ENCODE measurements at places on chromosomes 1 and 21.

GRCh38 chr1:184049836-184050468 is 1.6 kb upstream of the TSEN15 start:
- DNase-seq = no peak

- DNase-seq = no peak
Measured at GRCh38 chr1:177998696-177999631, 29.1 kb upstream of the SEC16B start.

- DNase-seq = no peak
Measured at GRCh38 chr1:23062271-23062670, 43.0 kb downstream of the KDM1A start.

DNA sequence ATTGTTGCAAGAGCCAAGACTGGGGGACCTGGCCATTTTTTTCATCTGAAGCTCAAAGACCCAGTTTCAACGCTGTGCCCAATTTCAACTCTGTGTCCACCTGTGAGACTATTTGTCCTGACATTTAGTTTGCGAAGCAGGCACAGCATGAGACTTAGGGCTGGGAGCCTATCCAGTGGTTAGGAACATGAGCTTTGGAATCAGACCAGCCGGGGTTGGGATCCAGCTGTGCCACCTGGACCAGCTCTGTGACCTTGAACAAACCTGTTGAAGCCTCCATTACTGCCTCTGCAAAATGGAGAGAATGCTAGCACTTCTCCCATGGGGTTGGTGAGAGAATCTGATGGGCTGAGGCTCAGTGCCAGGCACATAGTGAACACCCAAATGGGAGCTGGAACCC is 206.1 kb upstream of the TMEM51 start:
- DNase-seq = no peak

- no peak for DNase-seq
Measured at GRCh38 chr1:222290866-222291265, 257.0 kb downstream of the HHIPL2 start.

- DNase-seq = no peak
Measured at GRCh38 chr1:29304025-29304684, 67.8 kb downstream of the PTPRU start.

DNA sequence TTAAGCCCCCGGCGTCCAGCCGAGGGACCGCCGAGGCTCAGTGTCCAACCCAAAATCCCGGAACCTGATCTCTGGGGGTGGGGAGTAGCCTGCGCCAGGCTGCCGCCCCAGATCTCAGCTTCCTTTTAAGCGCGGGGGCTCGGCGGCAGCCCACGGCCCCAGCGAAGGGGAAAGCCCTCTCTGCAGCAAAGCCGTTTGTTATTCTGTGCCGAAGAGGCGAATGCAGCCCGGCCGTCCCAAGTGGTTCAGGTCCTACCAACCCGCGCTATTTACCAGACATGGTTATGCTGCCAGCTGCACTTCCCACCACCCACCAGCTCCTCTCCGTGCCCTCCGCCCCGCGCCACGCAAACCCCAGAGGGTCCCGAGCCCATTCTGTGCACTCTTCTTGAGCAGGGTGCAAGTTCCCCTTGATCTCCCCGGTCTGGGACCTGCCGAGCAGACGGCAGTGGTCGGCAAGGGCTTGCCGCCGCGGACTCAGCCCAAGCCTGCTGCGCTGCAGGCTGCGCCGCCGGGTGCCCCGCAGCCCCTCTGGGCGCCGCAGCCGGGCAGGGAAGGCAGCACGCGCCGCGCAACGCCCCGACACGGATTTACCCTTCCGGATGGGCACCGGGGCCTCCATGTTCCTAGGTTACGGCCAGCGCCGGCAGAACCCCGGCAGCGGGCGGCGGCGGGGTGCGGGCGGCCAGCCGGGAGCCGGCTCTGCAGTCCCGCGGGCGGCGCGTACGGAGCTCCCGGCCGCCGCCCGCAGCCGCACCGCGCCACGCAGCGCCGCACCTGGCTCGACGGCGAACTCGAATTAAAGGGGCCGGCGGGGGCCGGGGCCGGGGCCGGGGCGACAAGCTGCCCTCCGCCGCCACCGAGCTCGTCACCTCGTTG is 738 bp upstream of the KCNA2 start:
- peak; percentile 14 for DNase-seq

- peak; percentile 41 for DNase-seq
Measured at GRCh38 chr1:192609110-192610079, 26.6 kb upstream of the RGS13 start.

DNA sequence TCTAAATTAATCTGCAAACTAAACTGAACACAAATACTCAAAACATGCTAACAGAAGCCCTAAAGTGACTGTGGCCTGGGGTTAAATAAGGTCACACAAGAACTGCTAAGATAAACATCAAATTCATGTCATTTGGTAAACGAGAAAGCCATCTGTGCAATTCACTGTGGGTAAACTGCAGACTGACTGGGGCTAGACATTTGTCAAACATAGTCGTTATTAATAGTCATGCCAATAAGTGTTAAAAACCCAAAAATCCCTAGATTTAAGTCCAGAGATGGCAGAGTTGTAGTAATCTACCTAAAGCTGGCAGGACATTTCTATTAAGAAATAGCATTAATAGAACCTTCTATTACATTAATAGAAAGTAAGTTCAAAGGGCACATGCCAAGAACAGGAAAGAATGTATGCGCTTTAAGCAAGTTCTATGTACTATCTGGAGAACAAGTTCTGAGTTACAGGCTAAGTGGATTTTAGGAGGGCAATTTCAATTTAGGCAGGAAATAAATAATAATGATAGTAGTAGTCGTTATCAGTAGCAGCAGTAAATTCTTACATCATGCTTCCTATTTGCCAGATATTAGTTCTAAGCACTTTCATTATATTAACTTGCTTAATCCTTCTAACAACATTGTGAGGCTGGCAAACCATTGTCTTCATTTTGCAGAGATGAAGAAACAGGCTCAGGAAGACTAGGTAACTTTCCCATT is 8.6 kb downstream of the EDEM3 start:
- DNase-seq = no peak

DNA sequence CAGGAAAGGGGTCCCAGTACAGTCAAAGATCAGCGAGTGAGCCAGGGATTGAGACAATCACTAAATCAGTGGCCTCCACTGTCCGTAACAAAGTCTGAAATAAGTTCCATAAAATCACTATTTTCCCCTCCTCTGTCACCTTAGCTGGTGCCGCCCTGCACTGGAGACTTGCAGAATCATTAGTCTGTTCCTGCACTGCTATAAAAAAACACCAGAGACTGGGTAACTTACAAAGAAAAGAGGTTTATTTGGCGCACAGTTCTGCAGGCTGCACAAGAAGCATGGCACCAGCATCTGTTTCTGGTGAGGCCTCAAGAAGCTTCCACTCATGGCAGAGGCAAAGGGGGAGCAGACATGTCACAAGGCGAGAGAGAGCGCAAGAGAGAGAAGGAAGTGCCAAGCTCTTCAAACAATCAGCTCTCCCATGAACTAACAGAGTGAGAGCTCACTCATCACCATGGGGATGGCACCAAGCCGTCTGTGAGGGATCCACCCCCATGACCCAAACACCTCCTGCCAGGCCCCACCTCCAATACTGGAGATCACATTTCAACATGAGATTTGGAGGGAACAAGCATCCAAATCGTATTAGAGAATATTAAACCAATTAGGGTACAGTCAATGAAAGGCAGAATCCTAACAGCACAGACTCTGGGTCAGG is 129.8 kb upstream of the TIAM1 start:
- no peak for DNase-seq

DNA sequence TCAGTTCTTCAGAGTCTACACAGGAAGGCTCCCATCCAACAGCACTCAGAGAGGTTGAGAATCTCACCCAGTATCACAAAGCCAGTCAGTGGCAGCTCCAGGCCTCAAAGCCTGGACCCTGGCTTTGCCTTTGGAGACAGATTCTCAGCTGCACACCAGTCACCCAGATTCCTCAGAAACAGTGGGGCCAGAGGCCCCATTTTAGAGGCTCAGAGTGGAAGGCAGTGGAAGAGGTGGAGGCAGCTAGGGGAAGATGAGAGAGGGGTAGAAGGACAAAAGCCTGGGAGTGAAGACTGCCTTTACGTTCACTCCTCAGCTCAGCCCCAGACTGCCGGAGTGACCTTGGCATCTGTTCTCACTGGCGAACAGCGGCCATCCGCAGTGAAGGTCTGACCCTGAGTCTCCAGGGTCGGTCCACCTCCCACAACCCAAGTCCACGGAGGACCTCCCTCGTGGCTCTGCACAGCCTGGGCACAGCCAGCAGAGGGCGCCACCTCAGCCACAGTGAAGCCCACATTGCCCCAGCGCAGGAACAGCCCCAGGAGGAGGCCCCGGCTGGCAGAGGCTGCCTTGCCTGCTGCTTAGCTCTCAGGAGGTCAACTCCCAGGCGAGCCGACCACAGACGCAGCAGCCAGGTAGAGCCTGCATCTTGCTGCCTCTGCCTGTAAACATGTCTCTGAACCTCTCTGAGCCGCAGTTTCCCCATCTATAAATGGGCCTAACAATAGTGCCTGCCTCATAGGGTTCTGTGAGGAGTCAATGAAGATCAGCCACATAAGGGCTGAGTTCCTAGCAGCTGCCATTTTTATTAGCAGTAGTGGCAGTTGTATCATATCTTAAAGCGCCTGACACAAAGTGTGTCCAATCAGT is 5.9 kb upstream of the FNDC5 start:
- DNase-seq = peak; percentile 56

DNA sequence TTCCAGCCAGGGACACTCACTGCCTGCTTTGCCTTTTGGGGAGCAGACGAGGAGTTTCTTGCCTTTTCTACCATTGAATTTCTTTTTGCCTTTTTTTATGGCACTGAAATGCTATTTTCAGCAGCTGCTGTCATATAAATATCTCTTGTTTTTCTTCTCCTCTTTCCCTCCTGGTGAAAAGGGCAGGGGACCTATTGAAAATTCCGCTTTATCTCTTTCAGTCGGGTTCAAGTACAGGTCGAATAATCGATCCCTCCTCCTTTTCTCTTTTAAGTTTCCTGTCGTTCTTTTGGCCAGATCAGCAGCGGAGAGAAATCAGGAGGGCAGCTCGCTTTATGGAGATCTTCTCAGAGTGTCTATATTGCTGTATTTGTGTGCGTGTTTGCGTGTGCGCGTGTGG is 67.4 kb upstream of the CASZ1 start:
- no peak for DNase-seq

GRCh38 chr1:244304156-244304555 is 147.6 kb downstream of the ADSS2 start:
- no peak for DNase-seq

DNA sequence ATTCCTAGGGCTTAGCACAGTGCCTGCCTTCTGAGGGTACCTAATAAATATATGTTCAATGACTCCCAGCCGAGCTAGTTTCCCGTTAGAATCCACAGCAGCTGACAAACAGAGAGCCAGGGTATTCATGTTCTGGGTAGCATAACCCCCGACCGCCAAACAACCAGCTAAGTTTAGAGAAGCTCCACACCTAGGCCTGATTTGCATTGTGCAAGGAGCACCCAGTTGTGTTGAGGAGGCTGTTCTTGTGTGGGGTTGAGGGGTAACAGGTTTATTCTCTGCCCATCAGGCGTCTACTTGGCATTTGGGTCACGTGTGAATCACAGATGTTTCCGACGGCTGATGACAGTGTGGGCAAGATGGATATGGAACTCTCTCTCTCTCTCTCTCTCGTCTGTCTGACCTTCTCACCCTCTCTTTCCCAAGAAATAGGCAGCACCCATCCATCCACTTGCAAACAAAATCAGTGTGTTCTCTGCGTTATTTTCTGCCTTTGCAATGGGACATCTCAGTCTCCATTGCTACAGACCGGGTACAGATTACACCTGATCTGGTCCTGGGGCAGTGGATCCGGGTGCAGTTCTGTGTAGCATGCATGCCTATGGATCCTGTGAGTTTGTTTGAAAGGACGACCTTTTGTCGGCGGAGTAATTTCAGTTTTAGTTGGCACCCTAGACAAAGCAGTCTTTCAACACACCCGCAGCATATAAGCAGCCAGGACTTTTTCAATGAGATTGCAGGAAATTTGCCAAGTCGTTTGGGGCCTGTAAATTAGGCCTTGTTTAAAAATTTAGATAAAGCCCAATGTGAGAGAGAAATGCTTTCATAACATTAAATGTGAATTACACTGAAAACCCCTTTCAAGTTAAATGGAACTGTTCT is 29.4 kb downstream of the KAZN start:
- DNase-seq = no peak

- no peak for DNase-seq
Measured at GRCh38 chr1:61361931-61362330, 279.6 kb downstream of the NFIA start.

- no peak for DNase-seq
Measured at GRCh38 chr1:202329891-202330290, 11.8 kb downstream of the UBE2T start.

DNA sequence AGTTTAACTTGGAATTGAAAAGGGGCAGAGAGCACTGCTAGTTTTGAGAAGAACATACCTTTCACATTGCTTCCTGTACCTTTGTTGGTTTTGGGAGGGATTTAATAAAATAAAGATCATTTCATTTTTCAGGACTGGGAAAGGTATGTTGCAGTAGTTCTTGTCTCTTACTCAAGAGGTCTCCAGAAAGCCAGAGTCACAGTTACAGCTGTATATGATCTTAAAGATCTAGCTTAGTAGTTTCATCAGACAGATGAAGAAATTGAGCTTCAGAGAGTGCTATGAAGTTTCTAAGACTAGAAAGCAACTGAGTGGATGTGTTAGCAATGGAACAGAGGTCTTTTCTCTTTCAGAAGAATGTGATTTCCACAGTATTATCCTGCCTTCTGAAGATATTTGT is 1.0 kb downstream of the OR10K2 start:
- DNase-seq = no peak

DNA sequence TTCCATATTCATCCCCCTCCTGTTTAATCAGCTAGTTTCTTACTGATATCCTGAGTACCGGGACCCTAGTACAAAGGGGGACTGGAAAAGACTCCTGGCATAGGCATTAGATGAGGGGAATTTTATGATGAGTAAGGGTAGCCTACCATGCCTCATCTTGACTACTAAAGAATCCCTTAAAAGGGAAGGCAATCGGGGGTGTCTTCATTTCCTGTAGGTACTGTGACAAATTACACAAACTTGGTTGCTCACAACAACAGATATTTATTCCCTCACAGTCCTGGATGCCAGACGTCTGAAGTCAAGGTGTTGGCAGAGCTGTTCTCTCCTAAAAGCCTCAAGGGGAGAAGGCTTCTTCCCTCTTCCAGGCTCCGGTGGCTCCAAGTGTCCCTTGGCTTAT is 28.9 kb upstream of the RUNX1 start:
- DNase-seq = no peak

- no peak for DNase-seq
Measured at GRCh38 chr1:27403065-27403726, 10.8 kb downstream of the GPR3 start.

GRCh38 chr1:209692745-209693504 is 11.7 kb upstream of the HSD11B1 start:
- DNase-seq = peak; percentile 79

- no peak for DNase-seq
Measured at GRCh38 chr21:31103571-31104265, 65.4 kb upstream of the KRTAP19-8 start.

DNA sequence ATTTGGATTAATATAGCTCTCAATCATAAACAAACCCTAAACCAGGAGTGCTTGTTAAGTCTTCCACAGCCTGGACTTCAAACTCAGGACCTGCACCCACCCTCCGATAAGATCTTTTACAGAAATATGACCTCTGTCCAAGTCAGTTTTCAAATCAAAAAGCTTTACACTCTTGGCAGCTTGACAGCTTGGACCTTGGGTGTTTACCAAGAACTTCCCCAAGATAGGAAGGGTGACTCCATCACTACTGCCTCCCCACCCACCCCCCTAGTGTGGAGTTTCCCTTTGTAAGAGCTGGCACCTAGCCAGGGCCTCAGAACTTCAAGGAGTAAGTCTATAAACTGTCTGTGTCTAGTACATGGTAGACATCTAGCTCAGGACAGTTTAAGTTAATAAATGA is 9.6 kb downstream of the BCAR3 start:
- no peak for DNase-seq

GRCh38 chr1:75305061-75305460 is 170.9 kb downstream of the LHX8 start:
- no peak for DNase-seq

Data from activated CD4-positive, alpha-beta T cell treated with anti-CD3 and anti-CD28 coated beads for 4 hours (primary cell).